Right cardiac atrium (tissue), 5 donors: ENCODE measurements at places on chromosomes 5 and 9.

DNA sequence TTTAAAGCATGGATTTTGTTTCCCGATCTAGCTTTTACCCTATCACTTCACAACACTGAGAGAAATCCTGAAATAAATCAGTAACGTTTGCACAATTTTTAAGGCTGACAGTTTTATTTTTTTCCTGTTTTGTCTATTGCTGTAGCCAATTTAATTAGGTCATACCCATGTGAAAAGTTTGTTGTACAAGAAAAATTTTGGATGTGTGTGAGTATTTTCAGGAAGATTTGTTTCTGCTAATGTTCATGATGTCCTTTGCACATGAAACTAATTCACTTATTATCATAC lies 237.8 kb downstream of the ARRDC3 start:
- DNase-seq: no peak

DNA sequence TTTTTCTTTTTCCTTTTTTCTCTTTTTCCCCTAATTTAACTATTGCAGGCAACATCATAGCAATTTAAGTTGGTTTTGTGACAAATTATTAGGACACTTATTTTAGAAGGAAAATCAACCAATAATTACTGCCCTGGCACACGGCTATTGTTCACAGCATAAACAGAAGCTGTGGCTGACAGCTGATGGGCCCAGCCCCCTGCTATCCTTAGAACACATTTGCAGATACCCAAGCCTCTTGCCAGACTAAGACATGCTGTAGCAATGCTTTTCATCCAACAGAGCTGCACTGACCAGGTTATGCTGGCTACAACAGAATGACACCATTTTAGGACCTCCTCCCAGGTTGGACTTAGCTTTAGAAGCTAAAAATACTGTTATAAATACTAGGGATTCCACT lies 852.7 kb upstream of the DMAC1 start:
- DNase-seq: no peak

- no peak for DNase-seq
Measured at GRCh38 chr5:121702682-121703081, 149.0 kb upstream of the FTMT start.

GRCh38 chr9:97075289-97075985 lies 36.5 kb upstream of the CTSV start:
- no peak for DNase-seq

- DNase-seq: no peak
Measured at GRCh38 chr9:85884256-85884655, 56.7 kb upstream of the NAA35 start.

GRCh38 chr5:31563216-31563615 lies 31.1 kb downstream of the C5orf22 start:
- no peak for DNase-seq

DNA sequence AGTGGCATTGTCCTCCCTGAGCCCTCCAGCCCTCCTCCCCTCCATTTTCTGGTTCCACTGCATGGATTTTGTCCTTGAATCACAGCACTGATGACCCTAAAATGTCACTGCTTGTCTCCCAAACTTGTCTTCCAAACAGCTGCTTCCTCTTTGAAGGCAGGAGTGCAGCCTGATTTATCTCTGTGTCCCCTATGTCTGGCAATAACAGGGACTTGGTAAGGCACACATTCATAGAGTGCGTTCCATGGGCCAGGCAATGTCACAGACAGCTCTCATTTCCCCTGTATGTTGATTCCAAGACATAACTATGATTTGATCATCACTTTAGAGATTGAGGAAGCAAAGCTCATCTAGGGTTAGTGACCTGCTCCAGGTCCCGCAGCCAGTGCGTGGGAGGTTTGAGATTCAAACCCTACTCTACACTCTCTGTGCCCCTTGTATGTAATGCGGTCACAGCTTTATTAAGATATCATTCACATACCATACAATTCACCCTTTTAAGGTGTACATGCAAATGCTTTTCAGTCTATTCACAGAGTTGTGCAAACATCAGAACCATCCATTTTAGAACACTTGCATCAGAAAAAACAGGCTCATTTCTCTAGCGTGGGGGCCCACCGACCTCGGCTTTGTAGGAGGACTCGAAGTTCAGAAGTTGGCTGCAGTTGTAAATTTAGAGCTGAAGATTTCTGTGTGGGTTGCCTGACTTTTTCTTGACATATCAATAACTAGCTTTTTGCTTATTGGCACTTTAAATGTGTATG lies 28.4 kb upstream of the BOD1 start:
- DNase-seq: no peak

GRCh38 chr5:88377705-88378656 lies 109.3 kb upstream of the TMEM161B start:
- DNase-seq: no peak

GRCh38 chr9:11064909-11065308 lies 452.1 kb upstream of the PTPRD start:
- DNase-seq: no peak

DNA sequence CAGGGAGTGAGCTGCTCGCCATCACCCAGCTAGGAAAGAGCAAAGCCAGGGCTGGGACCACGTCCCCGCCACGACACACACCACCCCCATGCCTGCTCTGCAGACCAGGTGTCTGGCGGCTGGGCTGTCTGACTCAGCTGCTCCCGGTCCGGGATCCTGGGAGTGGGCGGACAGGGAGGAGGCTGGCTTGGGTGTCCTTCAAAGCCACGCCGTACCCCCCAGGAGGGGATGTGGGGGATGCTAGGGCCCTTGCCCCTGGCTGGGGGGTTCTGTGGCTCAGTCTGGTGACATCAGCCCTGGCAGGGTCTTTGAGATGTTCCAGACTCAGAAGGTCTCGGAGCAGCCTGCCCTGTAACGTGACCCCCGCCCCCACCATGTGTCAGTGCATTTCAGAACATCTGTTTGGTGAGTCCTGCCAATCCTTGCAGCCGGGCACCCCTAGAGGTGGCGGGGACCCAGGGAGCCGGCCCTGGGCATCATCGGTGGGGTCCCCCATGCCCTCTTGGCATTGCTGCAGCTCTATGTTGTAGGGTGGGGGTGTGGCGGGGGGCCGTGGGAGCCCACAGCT lies 62.3 kb downstream of the HMCN2 start:
- peak; percentile 30 for DNase-seq

GRCh38 chr5:152465140-152465539 lies 60.1 kb upstream of the NMUR2 start:
- no peak for DNase-seq

DNA sequence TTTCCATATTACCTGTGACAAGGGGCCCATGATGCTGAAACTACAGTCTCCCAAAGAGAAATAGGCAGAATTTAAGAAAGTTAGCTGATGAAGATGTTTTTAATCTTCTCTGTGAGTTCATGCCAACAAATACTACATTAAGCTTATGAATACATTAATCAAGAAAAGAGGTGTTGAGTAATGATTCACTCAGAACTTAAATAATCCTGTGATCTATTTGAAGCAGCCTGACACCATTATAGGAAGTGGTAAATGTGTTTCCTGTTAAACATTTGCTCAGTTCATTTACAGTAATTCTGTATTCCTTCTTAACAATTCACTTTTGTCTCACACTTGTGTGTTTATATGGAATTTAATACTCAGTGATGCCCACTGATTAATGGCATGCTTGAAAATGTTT lies 75.0 kb upstream of the IZUMO3 start:
- DNase-seq: no peak
